ENCODE measurements at places on chromosomes 1 and 21.

GRCh38 chr1:96487394-96487793 is 234.2 kb upstream of the PTBP2 start:
- DNase-seq: peak; percentile 23

DNA sequence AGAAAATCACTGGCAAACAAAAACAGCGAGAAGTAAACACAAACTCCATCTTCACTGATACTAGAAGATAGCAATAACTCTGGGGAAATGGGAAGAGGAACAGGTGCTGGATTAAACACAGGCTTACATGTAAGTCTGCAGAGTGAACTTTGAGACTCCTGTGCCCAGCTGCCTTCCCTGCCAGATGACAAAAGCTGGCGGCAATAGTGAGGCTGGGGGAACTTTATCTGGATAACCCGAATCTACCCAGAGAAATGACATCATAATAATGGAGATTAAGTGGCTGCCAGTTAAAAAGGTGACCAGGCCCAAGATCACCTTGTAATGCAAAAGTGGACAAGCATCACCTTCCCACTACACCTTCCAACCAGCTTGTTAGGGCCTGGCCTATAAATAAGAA is 184.5 kb downstream of the CHRM3 start:
- no peak for DNase-seq

- no peak for DNase-seq
These were observed 19.2 kb downstream of the PTTG1IP start for GRCh38 chr21:44854391-44854663.

- DNase-seq: no peak
These were observed 28.7 kb downstream of the CDK18 start for GRCh38 chr1:205532996-205533735.

DNA sequence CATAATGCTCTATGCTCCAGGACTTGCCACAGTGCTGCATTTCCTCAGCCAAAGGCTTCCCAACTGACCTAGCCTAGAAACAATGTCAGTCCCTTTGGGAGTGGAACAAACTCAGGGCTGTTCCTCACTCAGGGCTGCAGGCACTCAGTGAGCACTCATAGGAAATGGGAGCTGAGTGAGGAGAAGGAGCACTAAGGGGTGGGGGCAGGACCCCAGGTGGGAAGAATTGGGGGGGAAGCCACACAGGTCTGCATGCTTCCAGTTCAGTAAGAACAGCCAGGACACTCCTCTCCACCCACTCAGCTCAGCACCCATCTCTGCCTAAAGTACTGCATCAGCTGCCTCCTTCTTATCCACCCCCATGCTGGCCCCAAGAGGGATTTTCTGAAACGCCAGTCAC is 7.3 kb upstream of the SLC5A9 start:
- DNase-seq: no peak

GRCh38 chr1:159774465-159774864 is 6.3 kb upstream of the DUSP23 start:
- DNase-seq: no peak

- DNase-seq: peak; percentile 72
These were observed 54.3 kb downstream of the RPS6KA1 start for GRCh38 chr1:26583646-26584485.

DNA sequence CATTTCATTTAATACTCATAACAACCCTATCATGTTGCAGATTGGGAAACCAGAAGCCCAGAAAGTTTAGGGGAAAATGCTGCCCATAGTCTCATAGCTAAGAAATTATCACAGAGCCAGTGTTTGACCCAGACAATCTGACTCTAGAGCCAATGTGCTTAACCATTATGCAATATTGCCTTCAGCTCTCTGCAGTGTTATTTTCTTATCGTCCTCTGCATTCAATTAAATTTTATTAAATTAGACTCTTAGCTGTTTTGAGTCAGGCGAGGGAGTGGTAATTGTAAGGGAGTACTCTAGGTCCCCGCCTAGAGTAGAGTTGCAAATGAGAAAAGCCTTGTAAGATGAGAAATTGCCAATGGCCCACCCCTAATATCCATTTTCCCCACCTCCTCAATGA is 191.1 kb downstream of the TTLL7 start:
- no peak for DNase-seq

DNA sequence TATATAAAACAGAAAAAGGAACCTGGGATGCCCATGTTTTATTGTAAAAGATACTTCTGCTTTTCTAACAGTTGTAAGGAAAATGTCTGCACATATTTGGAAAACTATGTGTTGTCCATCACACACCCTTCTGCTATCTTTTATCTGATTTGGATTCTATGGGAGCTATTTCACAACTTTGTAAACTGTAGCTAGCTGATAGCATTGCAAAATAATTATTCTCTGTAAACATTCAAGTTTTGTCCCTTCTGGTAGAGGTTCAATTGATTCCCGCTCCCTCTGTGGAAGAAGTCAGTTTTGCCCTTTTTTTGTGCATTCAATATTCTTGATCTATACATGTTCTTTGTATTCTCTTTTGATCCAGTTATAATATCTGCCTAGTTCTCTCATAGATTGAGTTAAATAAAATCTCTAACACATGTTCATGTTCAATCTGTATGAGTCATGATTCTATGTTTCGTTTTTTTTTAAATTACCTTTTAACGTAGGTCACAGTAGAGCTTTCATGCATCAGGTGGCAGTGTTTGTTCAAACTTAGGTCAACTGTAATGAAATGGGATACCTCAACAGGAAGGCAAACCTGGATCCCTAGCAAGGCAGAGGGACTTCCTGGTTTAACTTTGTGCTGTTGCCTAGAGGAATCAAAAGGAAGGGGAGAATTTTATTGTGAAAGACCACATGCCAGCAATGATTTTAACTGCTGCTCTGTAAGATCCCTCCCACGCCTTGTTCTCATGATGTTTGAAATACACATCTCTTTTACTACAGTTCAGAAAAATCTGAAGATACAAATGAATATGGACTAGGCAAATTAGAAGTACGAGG is 26.0 kb upstream of the BCL9 start:
- DNase-seq: peak; percentile 41

DNA sequence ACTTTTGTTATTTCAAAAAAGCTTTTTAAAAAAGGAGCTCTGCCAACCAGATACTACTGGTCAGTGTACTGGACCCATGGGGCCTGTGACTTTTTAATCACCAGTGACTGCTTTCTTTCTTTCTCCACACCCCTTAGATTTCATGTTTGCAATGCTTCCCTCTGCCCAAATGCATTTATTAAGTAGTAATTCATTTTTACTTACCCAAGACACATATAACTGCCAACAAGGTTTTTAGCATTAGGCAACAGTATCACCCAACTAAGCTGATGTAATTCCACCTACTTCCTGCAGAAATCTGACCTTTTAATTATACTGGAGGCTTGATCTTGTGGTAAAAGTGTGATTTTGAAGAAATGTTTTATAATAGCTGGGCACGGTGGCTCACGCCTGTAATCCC is 12.5 kb downstream of the MECR start:
- DNase-seq: no peak

DNA sequence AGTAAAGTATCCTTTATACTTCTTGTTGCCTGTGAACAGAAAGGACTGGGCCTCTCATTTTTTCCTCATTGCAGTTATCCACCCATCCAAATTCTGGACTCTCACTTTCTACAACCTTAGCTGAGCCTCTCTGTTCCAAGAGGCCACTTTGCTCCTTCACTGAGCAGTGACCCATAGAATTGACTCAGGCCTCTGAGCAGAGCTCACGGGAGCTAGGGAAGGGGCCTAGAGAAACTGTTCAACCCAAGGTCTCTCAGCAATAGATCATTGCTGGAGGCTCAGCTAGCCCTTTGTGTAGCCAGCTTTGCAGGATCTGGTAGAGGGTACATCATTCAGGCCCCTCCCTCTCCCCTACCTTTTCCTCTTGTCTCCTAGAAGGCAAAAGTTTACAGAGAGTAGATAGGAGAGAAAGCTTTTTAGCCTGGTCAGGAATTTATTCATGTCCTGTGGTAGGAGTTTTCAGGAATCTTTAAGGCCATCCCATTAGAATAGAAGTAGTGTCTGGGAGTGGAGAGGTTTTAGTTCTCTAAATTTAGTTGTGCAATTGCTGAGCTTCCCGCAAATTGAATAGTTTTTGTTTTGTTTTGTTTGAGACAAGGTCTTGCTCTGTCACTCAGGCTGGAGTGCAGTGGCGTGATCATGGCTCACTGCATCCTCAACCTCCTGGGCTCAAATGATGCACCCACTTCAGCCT is 6.7 kb downstream of the INTS3 start:
- peak; percentile 18 for DNase-seq

GRCh38 chr1:59170659-59171058 is 126.2 kb upstream of the FGGY start:
- DNase-seq: no peak

Data from NB4 (cell line).